A549 treated with CORT108297 at 1 μM for 4 hours (cell line): ENCODE measurements at places on chromosomes 5 and 9. TPM values are rescaled to one million over a fixed set of nuclear protein-coding genes. Genes with fewer than 3 reads are reported as not detected.

Gene GNPDA1
- 63.9 to 86.4 TPM (median 67.7 TPM) in 5 replicates for total RNA-seq

Gene MEIKIN
- total RNA-seq = not detected in 5 replicates

Gene KCNMB1
- not detected in 5 replicates for total RNA-seq

Gene ZNF658
- total RNA-seq = 1.7 to 2.2 TPM (median 1.9 TPM) in 5 replicates

Gene GABRA6
- total RNA-seq = not detected in 5 replicates

Gene CXCL14
- 0.05 to 0.16 TPM (median 0.09 TPM) in 5 replicates for total RNA-seq

Gene NEUROG1
- total RNA-seq = not detected in 5 replicates

Gene SPATA31A3
- total RNA-seq = not detected in 5 replicates

Gene SMIM33
- total RNA-seq = not detected in 5 replicates

Gene SHB
- total RNA-seq = 33.9 to 53.8 TPM (median 47.8 TPM) in 5 replicates

Gene ATP10B
- total RNA-seq = not detected in 5 replicates

Gene FCN1
- not detected in 5 replicates for total RNA-seq

Gene PCDHB15
- 0.02 to 0.07 TPM (median 0.06 TPM) in 3 of 5 replicates, not detected in the others for total RNA-seq

Gene SHROOM1
- total RNA-seq = 8.6 to 10.5 TPM (median 10.3 TPM) in 5 replicates

Gene CTSV
- total RNA-seq = 11.6 to 15.8 TPM (median 13.0 TPM) in 5 replicates

Gene SARDH
- 0.07 to 0.16 TPM (median 0.09 TPM) in 4 of 5 replicates, not detected in the other for total RNA-seq

Gene MZB1
- 0.09 to 0.47 TPM (median 0.16 TPM) in 3 of 5 replicates, not detected in the others for total RNA-seq

Gene GRM6
- not detected in 5 replicates for total RNA-seq

Gene OBP2B
- total RNA-seq = not detected in 5 replicates

Gene IFNB1
- 0.15 TPM in 1 of 5 replicates, not detected in the others for total RNA-seq
